ENCODE measurements at places on chromosomes 1 and 21.

- DNase-seq: no peak
Measured at GRCh38 chr21:38863291-38863690, 57.6 kb downstream of the ETS2 start.

DNA sequence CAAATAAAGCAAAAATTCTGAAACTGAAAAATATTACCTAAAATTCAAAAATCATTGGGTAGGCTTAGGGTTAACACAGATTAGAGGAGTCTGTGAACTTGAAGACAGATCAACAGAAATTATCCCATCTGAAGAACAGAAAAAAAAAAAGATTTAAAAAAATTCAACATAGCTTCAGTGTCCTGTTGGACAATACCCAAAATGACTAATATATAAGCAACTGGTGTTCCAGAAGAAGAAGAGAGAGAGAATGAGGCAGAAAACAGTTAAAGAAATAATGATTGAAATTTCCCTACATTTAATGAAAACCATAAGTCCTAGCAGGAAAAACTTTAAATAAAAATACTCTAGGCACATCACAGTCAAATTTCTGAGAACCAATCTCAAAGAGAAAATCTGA lies 31.5 kb downstream of the TMCO1 start:
- no peak for DNase-seq

DNA sequence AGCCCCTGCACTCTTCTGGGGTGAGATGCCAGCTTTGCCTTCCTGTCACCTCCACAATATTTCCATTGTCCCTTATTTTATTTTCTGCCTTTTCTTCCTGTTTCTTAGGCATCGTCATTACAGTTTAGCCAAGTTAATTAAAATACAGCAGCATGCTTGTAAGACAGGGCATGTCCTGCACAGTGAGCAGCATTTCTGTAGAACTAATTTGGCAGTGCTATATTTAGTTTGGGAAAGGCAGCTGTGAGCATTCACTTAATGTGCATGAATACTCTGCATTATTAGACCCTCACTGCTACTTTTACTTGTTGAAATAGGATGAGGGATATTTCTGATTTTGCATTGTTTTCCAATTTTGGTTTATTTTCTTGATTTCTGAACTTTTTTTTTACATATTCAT lies 133.3 kb downstream of the KCNK2 start:
- no peak for DNase-seq

- no peak for DNase-seq
Measured at GRCh38 chr1:205324781-205325180, 3.2 kb upstream of the NUAK2 start.

DNA sequence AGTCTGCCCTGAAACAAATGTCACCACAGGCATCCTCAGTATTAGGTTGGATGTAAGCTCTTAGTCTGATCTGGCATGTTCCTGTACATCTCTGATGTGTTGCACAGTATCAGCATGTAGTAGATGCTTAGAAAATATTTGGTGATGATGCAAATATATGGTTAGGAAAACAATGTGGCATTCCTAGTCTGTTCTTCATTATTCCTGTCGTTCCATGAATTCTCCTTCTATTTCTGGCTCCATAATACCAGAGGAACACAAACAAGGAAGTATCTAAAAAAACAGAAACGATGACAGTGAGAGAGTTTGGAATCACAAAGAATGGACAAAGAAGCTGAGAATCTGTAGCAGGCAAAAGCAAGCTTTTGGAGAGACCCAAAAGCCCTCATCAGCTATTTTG lies 236.6 kb downstream of the HHAT start:
- DNase-seq: no peak

GRCh38 chr1:81007024-81007423 lies 793.7 kb upstream of the ADGRL2 start:
- no peak for DNase-seq

DNA sequence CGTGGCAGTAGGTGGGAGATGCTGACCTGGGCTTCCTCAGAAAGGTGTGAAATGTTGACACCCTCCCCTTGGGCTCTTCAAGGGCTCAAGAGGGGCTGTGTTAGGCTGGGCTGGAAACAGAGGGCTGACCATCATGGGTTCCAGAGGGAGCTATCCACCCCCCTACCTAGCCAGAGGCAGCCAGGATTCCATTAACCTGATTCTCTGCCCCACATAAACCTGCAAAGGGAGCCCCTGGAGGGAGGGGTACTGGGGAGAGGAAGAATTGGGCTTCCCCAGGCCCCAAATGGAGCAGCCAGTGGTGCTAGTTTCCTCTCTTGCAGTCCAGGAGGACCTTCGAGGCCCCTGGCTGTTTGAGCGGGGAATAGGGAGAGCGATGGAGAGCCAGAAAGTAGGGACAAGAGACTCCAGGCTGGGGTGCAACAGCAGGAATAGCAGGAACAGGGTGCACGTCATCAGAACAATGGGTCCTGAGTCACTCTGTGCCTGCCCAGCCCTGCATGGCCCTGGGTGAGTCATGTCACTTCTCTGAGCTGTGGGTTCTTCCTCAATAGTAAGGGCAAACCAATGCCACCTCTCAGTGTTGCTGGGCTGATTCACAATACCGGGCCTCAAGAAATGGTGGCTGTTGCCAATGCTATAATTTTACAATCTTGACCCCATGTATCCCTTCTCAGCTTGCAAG lies 121.2 kb downstream of the EPHB2 start:
- DNase-seq: no peak

DNA sequence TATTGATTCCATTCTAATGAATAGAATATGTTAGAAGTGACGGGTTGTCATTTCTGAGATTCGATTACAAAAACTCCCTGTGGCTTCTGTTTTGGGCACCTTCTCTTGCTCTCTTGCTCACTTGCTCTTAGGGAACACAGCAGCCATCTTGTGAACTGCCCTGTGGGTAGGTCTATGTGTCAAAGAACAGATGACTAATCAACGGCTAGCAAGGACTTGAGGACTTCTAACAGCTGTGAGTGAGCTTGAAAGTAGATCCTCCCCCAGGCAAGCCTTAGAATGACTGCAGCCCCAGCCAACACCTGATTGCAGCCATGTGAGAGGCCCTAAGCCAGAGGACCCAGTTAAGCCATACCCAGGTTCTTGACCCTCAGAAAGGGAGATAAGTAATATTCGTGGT lies 49.3 kb downstream of the AZIN2 start:
- DNase-seq: no peak

DNA sequence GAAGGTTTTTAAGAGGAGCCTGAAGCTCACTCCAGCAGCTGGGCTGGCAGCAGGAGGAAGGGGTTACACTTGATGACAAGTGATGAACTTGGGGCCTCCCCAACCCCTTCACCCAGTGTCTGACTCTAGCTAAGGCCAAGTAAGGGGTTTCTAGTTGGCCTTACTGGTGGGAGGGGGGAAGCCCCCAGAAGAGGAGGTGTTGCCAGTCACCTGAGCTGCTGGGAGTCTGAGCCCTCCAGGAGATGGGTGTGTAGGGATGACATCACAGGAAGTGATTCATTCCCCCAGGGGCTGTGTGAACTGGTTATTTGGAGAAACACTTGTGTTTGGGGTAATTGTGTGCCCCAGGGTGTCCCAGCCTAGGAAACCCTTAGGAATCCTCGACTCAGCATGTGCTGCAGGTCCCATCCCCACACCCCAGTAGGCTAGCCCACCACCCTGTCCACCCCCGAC lies 3.1 kb downstream of the PADI1 start:
- no peak for DNase-seq

- DNase-seq: no peak
Measured at GRCh38 chr1:78177708-78178270, 132.0 kb downstream of the GIPC2 start.

DNA sequence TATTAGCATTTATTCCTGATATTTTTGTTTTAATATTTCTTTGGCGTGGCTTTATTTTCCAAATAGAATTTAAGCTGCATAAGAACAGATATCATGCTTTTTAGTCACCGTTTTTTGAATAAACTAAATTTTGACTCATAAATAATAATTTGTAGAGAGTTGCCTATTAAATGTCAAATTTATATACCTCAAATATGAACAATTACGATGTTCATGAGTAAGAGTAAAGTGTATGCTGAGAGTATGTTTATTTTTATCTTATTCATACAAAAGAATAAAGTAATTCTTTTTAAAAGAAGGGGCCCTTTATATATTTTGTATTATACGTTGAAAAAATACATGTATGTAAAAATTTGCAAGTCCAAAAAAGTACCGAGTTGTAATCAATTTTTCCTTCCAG lies 126.5 kb upstream of the NRIP1 start:
- DNase-seq: no peak

Data from effector memory CD4-positive, alpha-beta T cell (primary cell).